Natural killer cell (primary cell): ENCODE measurements at places on chromosomes 5 and 9. TPM values are rescaled to one million over a fixed set of nuclear protein-coding genes. Genes with fewer than 3 reads are reported as not detected.

GRCh38 chr5:94833851-94834250 is 215.4 kb downstream of the SLF1 start:
- H3K36me3 ChIP-seq: no peaks in the 10 kb centered on the region
- no peaks in the 10 kb centered on the region for H3K4me1 ChIP-seq
- no peak overlapping the region for H3K27ac ChIP-seq
- H3K4me3 ChIP-seq: no peak overlapping the region
- no peaks in the 10 kb centered on the region for H3K27me3 ChIP-seq

GRCh38 chr5:41871852-41872251 is 1.6 kb upstream of the OXCT1 start:
- H3K4me3 ChIP-seq: no peak overlapping the region
- H3K27ac ChIP-seq: no peak overlapping the region
- no peaks in the 10 kb centered on the region for H3K27me3 ChIP-seq
- H3K4me1 ChIP-seq: peaks cover 22% of the 10 kb centered on the region

DNA sequence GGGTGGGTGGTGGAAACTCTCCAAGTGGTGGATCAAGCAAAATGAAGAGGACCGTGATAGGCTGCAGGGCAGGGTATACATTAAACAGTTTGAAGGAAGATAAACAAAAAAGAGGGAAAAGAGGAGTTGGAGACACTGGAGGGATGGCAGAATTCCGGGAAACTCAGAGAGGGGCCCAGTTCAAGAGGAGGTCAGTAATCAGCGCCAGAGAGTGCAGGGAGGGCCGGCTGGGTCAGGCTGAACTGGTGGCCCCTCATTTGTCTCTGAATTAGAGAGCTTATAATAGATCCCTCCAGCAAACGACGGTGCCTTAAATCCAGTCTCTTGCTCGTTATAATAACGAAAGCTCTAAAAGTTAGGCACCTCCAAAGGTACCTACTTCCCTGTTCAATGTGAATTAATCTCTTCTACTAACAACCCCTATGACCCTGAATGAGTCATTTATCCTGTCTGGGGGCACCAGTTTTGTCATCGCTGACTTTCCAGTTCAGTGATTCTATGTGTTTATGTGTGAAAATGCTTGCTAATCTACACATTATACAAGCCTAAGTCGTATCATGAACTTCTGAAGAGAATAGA is 2.4 kb upstream of the ZSWIM6 start:
- no peak overlapping the region for H3K4me3 ChIP-seq
- H3K27ac ChIP-seq: no peak overlapping the region
- DNase-seq: no peak
- peaks cover 22% of the 10 kb centered on the region for H3K4me1 ChIP-seq
- H3K36me3 ChIP-seq: no peaks in the 10 kb centered on the region
- no peaks in the 10 kb centered on the region for H3K27me3 ChIP-seq

Gene GPR107
- 41.8 TPM for total RNA-seq

Gene FLT4
- total RNA-seq: 0.78 TPM

GRCh38 chr5:7868427-7868772 is 431 bp downstream of the FASTKD3 start:
- H3K27me3 ChIP-seq: no peaks in the 10 kb centered on the region
- H3K27ac ChIP-seq: peak overlapping the region; percentile 32
- peaks cover 10% of the 10 kb centered on the region for H3K4me1 ChIP-seq
- peaks cover 10% of the 10 kb centered on the region for H3K36me3 ChIP-seq
- DNase-seq: no peak
- peak overlapping the region; percentile 72 for H3K4me3 ChIP-seq

DNA sequence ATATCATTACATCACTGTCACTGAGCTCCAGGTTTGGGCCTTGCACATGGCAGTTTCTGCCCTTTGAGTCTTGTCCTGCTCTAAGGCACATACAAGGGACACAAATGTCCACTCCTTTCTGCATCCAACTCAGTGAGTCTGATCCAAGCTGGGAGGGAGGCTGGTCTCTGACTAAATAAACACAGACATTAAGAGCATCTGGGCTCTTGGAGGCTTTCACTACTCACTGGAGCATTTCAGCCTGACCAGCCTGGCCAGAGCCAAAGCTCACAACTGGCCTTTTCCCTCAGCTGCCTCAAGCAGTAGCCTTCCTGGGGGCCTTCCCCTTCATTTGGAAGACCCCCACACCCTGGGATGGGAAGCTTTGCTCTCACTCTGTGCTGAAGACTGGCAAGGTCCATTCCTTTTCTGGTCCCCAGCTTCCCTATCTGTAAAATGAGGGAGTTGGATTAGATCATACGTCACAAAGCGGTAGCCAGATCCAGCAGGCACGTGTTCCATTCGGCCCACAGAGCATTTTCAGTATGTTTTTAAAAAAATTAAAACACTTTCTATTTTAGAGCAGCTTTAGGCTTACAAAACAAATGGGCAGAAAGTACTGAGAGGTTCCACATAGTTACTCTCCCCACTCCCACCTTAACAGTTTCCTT is 58.6 kb upstream of the XPA start:
- no peak for DNase-seq
- H3K36me3 ChIP-seq: no peaks in the 10 kb centered on the region
- H3K4me1 ChIP-seq: no peaks in the 10 kb centered on the region
- H3K4me3 ChIP-seq: no peak overlapping the region

Gene SHOC1
- not detected for total RNA-seq

GRCh38 chr5:1950708-1951103 is 68.0 kb upstream of the IRX4 start:
- no peaks in the 10 kb centered on the region for H3K4me1 ChIP-seq
- no peak for DNase-seq
- H3K36me3 ChIP-seq: no peaks in the 10 kb centered on the region
- no peaks in the 10 kb centered on the region for H3K27me3 ChIP-seq

Gene PCDHGA6
- total RNA-seq: 0.75 TPM

Gene ORM2
- not detected for total RNA-seq

GRCh38 chr5:39005566-39006232 is 68.5 kb downstream of the RICTOR start:
- no peaks in the 10 kb centered on the region for H3K4me1 ChIP-seq
- H3K36me3 ChIP-seq: peaks cover 10% of the 10 kb centered on the region
- H3K4me3 ChIP-seq: no peak overlapping the region
- DNase-seq: no peak
- no peaks in the 10 kb centered on the region for H3K27me3 ChIP-seq
- H3K27ac ChIP-seq: no peak overlapping the region

- no peaks in the 10 kb centered on the region for H3K4me1 ChIP-seq
- H3K4me3 ChIP-seq: no peak overlapping the region
- H3K27ac ChIP-seq: no peak overlapping the region
- no peaks in the 10 kb centered on the region for H3K27me3 ChIP-seq
Measured at GRCh38 chr9:82354279-82354659, 365.7 kb downstream of the SPATA31D1 start.

GRCh38 chr9:137454597-137455358 is 4.4 kb downstream of the NSMF start:
- DNase-seq: no peak
- no peaks in the 10 kb centered on the region for H3K27me3 ChIP-seq
- peaks cover 69% of the 10 kb centered on the region for H3K4me1 ChIP-seq
- H3K36me3 ChIP-seq: peaks cover 2% of the 10 kb centered on the region

- H3K4me3 ChIP-seq: no peak overlapping the region
- H3K27ac ChIP-seq: no peak overlapping the region
- H3K36me3 ChIP-seq: no peaks in the 10 kb centered on the region
Measured at GRCh38 chr5:67806654-67807438, 408.7 kb upstream of the PIK3R1 start.

GRCh38 chr5:158431369-158432029 is 572.6 kb upstream of the CLINT1 start:
- no peak overlapping the region for H3K27ac ChIP-seq
- H3K4me1 ChIP-seq: peaks cover 2% of the 10 kb centered on the region
- no peak overlapping the region for H3K4me3 ChIP-seq
- no peaks in the 10 kb centered on the region for H3K27me3 ChIP-seq
- H3K36me3 ChIP-seq: no peaks in the 10 kb centered on the region
- no peak for DNase-seq

DNA sequence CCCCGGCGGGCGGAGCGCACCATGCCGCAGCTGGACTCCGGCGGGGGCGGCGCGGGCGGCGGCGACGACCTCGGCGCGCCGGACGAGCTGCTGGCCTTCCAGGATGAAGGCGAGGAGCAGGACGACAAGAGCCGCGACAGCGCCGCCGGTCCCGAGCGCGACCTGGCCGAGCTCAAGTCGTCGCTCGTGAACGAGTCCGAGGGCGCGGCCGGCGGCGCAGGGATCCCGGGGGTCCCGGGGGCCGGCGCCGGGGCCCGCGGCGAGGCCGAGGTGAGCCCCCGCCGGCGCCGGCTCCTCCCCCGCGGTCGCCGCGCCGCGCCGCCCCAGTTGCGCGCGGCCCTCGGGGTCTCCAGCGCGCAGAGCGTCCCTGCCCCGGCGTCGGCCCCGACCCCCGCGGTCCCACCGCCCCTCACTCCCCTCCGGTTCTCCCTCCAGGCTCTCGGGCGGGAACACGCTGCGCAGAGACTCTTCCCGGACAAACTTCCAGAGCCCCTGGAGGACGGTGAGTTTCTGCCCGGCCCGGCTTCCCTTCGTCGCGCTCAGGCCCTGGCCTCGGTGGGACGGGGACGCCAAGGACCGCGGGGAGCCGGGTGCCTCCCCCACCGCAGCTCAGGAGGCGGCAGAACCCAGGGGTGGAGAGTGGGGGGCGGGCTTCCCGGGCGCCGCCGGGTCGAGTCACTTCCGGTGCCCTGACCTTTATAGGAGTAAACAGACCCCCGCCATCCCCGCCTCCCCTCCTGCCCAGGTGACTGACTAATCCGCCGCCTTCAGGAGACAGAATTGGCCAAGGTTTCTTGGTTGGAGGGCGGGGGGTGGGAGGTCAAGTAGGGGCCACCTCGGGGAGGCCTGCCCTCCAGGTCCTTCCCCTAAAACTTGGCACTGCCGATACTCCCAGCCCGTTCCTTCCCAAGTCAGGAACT is 665 bp downstream of the TCF7 start:
- peak; percentile 62 for DNase-seq
- no peaks in the 10 kb centered on the region for H3K27me3 ChIP-seq
- H3K4me3 ChIP-seq: peak overlapping the region; percentile 60
- H3K27ac ChIP-seq: peak overlapping the region; percentile 76
- peaks cover 76% of the 10 kb centered on the region for H3K4me1 ChIP-seq

GRCh38 chr5:98880598-98880997 is 48.2 kb downstream of the CHD1 start:
- no peaks in the 10 kb centered on the region for H3K27me3 ChIP-seq
- peaks cover 89% of the 10 kb centered on the region for H3K36me3 ChIP-seq
- H3K4me1 ChIP-seq: no peaks in the 10 kb centered on the region
- no peak for DNase-seq
- no peak overlapping the region for H3K27ac ChIP-seq

Gene SPATA31C1
- not detected for total RNA-seq

Gene LHX2
- not detected for total RNA-seq

Gene TXNDC8
- total RNA-seq: not detected

GRCh38 chr9:37531699-37532098 is 44.5 kb downstream of the FBXO10 start:
- H3K36me3 ChIP-seq: no peaks in the 10 kb centered on the region
- H3K27me3 ChIP-seq: no peaks in the 10 kb centered on the region
- DNase-seq: no peak
- peaks cover 10% of the 10 kb centered on the region for H3K4me1 ChIP-seq

GRCh38 chr9:114183006-114183405 is 27.7 kb downstream of the COL27A1 start:
- H3K4me3 ChIP-seq: no peak overlapping the region
- H3K4me1 ChIP-seq: no peaks in the 10 kb centered on the region
- no peak overlapping the region for H3K27ac ChIP-seq
- no peak for DNase-seq
- no peaks in the 10 kb centered on the region for H3K27me3 ChIP-seq

DNA sequence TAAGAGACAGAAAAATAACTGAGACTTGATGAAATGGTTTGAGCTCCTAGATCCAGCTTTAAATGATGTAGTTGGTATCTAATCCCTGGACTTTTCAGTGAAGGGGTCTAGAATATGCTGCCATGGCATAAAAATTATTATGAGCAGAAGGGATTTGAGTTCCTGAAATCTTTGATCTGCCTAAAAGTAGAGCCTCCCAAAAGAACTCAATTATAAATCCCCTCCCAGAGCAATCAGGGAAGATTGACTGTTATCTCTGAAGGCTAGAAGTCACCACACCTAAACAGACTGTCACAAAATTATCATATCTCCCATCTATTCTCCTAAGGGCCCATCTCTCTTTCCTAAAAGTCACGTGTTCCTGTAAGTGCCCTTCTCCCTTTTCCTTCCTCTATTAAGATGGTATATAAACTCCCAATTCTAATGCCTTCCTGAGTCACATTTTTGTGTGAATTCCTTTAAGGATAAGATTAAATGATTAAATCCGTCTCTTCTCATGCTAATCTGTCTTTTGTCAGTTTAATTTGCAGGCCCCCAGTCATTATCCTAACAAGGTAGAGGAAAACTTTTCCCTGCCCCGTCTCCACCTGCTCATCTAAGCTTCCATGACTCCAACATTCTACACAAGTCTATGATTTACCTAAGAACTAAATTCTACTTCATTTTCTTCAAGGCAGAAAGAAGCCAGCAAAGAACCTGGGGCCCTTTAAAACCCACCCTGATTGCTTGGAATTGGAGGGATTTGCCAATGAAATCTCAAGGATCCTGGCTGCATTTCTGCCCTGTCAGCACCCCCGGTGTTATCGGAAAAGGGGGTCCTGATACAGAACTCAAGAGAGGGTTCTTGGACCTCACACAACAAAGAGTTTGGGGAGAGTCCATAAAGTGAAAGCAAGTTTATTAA is 47.1 kb upstream of the PWWP2A start:
- no peaks in the 10 kb centered on the region for H3K36me3 ChIP-seq
- peaks cover 9% of the 10 kb centered on the region for H3K4me1 ChIP-seq
- H3K27me3 ChIP-seq: no peaks in the 10 kb centered on the region
- no peak overlapping the region for H3K4me3 ChIP-seq
- H3K27ac ChIP-seq: no peak overlapping the region

DNA sequence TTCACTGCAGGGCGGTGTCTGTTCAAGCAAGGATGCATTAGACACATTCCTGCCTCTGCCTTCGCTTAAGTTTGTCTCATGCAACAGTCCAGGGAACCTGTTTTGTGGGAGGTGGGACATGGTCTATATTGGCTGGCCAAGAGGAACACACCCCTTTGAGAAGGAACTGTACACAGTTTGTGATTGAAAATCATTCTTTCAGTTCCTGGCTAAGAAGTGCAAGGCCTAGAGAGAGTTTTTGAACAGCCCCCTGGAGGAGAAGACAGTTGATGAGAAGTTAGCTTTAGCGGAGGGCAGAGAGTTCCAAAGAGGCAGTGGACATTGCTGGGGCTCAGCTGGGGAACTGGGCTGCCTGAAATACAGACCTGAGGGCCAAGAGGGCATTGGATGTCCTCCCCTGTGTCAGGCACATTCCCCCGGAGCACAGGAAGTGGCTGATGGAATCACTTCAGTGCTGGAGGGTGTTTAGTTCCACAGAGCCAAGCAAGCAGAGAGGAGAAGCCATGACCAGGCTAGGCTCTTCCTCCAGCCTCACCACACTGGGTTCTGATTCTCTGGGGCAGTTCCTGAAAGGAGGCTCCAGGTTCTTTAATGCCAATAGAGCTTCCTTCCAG is 66.6 kb downstream of the RGS3 start:
- H3K4me1 ChIP-seq: peaks cover 79% of the 10 kb centered on the region
- no peaks in the 10 kb centered on the region for H3K27me3 ChIP-seq
- DNase-seq: no peak
- no peak overlapping the region for H3K27ac ChIP-seq

Gene TICAM2
- total RNA-seq: 1.4 TPM

Gene BTNL8
- total RNA-seq: not detected

Gene GCNT4
- total RNA-seq: 0.52 TPM
